HCEC 1CT (cell line): ENCODE measurements at places on chromosomes 7 and 10.

DNA sequence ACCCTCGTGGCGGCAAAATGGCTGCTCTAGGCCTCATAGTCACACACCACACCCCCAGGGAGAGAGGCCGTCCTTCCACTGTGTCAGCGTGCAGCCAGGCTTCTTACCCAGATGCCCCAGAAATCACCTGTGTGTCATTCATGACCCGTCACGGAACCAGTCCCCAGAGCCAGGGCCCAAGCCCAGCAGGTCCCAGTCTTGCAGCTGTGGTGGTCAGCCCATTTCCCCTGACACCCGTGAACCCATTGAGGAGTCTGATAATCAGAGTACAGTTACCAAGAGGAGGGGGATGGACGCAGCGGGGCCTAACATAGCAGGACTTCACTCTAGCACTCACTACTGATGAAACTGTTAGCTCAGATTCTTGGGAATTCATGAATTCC lies 112.1 kb downstream of the ACTR3B start:
- DNase-seq = no peak

- DNase-seq = no peak
These were observed 41.9 kb downstream of the PDGFA start for GRCh38 chr7:477626-478220.

- no peak for DNase-seq
These were observed 32.5 kb downstream of the LAMB4 start for GRCh38 chr7:108097703-108098102.

DNA sequence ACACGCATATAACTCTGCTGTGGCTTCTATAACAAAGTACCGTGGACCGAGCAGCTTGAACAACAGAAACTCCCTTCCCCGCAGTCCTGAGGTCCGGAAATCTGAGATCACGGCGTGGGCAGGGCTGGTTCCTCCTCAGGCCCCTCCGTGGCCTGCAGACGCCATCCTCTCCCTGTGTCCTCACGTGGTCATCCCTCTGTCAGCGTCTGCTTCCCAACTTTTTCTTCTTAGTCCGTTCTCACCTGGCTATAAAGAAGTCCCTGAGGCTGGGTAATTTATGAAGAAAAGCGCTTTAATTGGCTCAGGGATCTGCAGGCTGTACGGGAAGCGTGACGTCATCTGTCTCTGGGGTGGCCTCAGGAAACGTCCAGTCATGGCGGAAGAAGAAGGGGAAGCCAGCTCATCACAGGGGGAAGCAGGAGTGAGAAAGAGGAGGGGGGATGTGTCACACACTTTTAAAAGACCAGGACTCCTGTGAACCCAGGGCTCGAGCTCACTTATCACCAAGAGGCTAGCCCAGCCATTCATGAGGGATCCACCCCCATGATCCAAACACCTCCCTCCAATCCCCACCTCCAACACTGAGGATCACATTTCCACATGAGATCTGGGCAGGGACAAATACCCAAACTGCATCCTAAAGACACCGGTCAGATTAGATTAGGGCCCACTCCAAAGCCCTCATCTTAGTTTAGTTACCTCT lies 91.2 kb upstream of the INSIG1 start:
- peak; percentile 83 for DNase-seq

- DNase-seq = no peak
These were observed 45.8 kb downstream of the THSD7A start for GRCh38 chr7:11786186-11786585.

DNA sequence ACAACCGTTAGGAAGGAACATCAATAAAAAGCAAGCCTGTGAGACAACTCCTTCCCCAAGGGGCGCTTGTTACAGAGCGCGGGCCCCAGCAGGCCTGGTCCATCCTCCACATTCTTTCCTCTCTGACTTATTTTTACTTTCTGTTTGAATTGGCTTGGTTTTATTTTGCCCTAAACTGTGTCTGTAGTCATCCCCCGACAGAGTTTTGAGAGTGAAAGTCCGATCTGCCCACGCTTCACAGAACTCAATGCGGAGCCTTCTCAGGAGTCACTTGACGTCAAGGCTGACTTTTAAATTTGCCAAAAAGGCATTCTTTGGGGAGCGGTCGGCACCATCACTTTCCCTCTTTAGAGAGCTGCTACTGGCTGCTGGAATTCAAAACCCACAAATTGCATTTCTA lies 150.1 kb upstream of the KLF6 start:
- DNase-seq = peak; percentile 49

- DNase-seq = no peak
These were observed 48.5 kb downstream of the EMX2 start for GRCh38 chr10:117591043-117591442.

GRCh38 chr7:133051066-133051465 lies 30.8 kb downstream of the CHCHD3 start:
- peak; percentile 41 for DNase-seq

DNA sequence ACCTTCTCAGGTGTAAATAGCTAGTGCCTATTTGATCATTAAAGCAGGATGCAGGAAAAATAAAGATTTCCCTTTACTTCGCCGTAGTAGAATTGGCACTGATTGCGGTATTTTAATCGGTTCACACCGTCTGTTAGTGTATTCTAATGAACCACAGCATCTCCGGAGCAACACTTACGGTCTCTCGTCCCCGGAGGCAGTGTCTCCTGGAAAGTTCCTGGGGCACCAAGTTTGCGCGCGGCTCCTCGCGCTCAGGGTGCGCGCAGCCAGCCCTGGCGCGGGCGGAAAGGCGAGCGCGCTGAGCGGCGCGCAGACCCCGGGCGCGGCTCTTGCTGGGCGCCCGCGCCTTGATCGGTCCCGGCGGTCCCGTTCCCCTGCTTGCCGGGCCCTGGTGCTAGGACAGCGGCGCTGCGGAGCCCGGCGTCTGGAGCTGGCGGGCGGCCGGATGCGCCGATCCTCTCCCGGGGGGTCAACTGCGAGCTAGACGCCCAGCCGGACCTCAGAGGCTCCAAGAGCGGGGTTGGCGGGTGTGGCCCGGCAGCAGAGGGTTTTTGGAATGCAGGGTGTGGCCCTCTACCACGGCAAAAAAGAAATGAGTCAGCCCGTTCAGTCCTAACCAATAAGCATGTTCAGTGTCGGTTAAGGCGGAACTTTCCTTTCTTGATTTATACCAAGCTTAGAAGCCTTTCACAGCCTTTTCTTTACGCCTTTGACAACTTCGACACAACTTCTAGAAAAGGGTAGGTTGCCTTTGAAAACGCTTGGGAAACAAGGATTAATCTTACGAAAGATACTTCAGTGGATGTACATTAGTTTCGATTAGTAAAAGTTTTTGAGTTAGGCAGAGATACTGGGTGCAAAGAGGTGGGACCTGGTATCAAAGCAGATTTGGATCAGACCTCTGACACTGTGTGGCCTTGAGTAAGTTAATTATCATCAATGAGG lies 166.8 kb upstream of the ASAH2 start:
- peak; percentile 94 for DNase-seq

- DNase-seq = no peak
These were observed 103.0 kb downstream of the COL26A1 start for GRCh38 chr7:101465576-101466196.

- no peak for DNase-seq
These were observed 150.1 kb upstream of the GPR22 start for GRCh38 chr7:107319724-107320228.

- DNase-seq = no peak
These were observed 53.8 kb downstream of the LSM5 start for GRCh38 chr7:32436146-32436928.

DNA sequence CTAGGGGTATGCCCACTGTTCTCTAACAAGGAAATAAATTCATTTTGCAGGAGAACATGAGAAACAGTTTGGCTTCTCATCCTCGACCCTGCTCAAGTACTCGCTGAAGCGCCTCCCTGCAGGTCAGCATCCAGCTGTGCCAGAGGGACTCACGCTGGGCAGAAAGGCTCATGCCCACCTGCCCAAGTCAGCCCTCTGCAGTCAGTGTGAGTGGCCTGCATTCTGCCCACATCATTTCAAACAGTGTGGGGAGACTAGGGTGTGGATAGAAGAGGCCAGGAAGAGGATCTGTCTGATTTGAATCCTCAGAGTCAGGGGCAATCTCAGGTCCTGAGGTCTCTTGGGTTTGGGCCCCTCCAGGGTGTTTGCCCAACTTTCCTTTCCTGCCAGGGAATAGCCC lies 297.8 kb downstream of the ELMO1 start:
- DNase-seq = no peak

DNA sequence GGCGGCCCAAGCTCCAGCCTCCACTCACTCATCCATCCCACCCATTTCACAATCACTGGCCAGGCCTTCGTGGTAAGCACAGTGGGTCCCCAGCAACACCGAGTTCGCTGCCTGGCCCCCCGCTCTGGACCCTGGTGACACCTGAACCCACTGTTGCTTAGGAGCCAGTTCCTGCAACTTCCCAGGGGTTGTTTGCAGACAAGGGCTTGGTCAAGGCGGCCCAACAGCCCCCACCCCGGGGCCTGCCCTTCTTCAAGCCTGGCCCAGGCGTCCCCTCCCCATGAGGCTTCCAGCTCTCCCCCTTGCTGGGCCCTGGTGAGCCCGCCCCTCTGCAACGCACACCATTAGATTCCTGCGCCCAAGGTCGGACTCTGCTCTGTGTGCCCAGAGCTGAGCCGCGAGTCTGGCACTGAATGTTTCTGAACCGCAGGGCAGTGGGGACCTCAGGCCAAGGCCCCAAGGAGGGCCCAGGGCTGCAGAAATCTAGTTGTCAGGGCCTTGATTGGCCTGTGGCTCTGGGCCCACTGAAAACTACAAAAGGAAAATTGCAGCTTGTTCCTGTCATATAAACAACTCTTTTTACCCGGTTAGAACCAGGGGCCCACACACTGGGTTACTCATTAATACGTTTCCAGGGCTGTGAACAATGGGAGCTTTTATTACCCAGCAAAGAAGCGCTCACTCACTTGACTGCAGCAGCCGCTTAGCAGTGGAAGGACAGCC lies 2.1 kb upstream of the COX19 start:
- no peak for DNase-seq

- no peak for DNase-seq
These were observed 90.4 kb downstream of the BMS1 start for GRCh38 chr10:42872865-42873435.

DNA sequence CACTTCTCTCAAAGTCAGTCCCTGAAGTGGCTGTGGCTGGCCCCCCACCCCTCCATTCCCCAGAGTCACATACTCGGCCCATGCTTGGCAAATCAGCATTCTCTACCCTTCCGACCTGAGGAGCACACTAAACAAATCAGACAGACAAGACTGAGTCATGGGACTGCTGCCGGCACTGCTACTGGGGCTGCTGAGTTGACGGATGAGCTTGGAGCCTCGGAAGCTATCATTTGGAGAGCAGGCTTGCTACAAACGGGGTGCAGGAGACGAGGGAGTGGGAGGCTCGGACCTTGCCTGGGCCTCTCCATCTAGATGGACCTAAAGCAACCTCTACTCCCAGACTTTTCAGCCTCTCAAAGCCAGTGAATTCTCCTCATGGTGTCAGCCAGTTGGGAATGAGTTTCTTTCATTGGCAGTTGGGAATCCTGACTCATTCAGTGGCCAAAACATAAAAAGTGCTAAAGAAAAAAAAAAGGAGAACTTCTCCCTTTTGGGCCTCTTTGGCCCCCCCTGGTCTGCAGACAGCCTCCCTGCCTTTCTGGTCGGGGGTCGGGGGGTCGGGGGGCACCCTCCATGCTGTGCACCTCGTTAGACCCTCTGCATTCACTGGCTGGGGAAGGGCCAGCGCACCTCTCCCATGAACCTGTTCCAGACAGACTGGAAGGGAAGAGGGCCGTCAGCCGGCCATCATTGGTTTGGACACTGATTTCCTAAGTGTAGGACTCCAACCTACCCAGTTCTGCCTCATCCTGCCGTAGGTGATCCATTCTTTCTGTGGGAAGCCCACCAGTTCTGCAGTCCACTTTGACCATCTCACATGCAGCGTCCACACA lies 52.3 kb upstream of the COL13A1 start:
- no peak for DNase-seq

DNA sequence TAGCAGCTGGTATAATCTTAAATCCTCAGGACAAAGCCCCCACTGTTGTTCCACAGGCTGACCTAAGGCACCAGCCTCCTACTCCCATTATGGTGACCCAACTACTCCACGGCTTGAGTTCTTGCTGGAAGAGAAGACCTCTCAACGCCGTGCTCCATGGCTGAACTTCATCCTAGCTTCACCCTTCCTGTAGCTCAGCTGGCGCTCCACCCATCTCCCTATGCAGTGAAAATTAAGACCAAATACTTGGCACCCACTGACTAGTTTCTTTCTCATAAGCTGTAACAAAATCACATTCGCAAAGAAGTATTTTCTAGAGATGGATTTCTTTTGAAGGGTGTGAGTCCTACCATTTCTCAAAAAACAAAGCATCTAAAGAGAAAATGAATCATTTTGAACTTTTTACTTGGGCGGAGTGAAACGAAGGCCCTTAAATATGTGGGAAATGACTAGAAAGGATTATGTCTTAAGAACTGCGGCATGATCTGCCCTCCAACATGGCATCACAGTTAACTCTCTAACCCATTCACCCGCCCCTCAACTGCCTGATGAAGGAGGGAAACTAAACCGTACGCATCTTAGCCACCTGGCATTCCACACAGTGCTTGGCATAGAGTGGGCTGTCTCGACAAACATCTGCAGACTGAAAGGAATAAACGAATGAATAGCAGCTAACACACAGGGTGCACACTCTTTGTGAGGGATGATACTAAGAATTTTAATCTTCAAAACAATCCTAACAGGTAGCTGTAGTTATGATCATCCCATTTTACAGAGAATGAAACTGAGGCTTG lies 32.7 kb downstream of the GFRA1 start:
- DNase-seq = no peak

GRCh38 chr7:142950235-142950634 lies 11.0 kb downstream of the LLCFC1 start:
- no peak for DNase-seq

DNA sequence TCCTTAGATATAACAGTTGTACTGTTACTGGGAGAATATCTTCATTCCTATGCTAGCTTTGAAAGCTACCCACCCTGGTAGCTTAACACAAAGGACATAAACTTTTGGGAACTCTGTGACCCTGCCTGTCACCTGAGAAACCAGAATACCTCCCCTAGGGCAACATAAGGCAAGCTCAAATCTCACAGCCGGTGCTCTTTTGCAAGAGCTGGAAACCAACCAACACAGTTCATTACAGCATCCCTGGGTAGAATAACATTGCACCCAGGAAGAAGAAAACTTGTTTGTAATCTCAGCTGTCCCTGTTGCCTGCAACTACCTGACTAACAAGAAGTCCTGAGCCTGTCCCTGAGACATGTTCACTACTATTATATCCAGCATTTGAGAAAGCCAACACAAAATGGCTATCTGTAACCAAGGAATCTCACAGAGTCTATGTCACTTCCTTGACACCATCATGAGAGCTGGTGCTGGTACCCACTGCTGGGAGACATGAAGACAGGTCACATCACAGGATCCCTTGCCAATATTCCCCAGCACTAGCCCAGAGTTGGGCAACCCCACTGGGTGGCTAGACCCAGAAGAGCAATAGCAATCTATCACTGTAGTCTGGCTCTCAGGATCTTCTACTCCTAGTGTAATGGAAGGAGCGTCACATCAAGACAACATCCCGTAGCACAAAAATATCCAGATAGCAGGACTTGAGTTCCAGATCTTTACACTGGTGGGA lies 31.3 kb downstream of the AKR1C3 start:
- no peak for DNase-seq

DNA sequence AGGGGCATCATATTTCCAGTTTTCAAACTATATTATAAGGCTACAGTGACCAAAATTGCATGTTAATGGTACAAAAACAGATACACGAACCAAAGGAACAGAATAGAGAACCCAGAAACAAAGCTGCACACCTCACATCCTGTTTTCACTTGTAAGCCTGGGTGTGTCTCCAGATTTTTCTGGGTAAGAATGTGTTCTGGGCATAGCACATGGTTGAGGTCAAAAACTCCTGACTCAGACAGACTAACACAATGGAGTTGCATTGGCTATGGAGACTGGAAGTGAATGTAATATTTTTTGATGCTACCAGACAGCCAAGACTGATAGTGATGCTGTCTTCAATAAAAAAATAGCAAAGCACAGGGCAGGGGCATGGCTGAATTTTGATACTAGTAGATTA lies 1175.2 kb downstream of the NXPH1 start:
- no peak for DNase-seq
